ENCODE measurements at places on chromosomes 2 and 18.

GRCh38 chr2:230957756-230958391 is 32.8 kb upstream of the GPR55 start:
- DNase-seq = no peak

DNA sequence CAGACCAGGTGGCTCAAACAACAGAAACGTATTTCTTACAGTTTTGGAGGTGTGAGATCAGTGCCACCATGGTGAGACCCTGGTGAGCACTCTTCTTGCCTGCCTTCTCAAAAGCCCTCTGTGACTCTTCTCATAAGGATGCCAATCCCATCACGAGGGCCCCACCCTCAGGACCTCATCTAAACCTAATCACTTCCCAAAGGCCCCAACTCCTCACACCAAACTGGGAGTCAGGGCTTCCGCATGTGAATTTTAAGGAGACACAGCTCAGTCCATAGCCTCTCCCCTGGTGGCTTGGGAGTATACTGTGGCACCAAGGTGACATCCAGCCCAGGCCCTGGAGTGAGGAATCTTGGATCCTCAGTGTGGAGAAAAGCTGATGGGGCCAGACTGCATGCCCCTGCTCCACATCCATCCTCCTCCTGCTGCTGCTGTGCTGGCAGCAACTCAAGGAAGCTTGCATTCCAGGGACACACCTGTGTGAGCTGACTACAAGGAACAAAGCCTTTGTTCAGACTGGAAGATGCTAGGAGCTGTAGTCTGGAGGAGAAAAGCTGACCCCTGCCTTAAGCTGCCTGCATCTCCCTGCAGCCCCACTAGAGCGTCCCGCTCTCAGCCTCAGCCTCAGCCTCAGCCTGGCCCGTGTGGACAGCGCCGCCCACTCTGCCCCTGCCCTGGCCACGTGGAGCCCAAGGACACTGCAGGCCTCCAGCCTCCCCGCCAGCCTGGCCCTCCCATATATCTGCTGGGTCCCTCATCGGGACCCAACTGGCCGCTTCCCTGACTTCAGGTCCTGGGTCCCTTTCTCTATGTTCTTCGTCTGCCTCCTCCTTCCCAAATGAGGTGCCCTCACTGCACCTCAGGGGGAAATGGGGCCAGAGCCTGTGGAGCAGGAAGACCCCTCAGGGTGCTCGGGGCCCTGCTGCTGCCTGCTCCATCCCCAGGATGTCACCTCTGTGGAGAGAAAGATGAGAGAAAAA is 87.8 kb upstream of the RAB6C start:
- no peak for DNase-seq

DNA sequence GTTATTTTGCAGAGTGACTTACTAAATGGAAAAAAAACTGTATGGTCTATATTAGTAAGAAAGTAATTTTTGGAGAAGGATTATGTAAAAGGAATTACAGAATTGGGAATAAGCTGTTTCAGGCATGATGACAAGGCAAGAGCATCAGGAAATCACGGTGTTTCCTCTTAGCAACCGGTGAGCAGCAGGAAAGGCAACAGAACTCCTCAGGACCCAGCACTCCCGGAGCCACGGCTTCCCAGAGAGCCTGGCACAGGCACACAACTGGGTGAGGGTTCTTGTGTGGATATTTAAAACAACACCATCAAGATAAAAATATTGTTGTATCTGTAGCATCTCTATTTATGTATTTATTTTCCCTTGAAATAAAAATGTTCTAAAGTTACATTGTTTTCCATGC is 34.4 kb downstream of the CYP27C1 start:
- DNase-seq = no peak

DNA sequence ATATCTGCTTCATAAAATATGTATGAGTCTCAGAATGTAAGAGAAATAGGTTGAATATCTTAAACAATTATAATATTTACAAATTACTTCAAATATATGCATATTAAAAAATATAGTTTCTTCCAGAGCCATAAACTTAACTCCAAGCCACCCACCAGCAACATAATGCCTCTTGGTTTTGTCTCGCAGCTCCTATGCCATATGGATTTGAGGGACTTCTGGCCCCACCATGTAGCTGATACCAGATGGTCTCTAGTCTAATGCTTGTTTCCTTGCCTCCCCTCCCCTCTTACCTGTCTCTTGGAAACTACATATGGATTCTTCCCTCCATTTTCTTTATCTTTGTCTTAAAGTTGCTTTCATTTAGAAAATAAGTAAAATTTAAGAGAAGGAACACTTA is 114.3 kb downstream of the GCA start:
- no peak for DNase-seq

GRCh38 chr2:207251022-207251421 is 85.3 kb upstream of the KLF7 start:
- no peak for DNase-seq

DNA sequence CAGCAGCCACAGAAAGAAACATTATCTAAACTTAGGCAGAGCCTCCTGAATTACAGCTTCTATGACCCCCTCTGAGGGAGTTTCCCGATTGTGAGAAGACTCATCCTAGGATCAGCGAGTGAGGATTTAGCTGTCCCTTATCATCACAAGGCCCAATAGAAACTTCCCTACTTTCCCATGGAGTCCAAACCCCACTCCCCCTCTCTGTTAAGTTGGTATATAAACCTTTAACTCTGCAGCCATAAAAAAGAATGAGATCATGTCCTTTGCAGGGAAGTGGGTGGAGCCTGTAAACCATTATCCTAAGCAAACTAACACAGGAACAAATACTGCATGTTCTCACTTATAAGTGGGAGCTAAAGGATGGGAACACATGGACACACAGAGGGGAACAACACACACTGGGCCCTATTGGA is 78.8 kb downstream of the MYL12B start:
- DNase-seq = no peak

DNA sequence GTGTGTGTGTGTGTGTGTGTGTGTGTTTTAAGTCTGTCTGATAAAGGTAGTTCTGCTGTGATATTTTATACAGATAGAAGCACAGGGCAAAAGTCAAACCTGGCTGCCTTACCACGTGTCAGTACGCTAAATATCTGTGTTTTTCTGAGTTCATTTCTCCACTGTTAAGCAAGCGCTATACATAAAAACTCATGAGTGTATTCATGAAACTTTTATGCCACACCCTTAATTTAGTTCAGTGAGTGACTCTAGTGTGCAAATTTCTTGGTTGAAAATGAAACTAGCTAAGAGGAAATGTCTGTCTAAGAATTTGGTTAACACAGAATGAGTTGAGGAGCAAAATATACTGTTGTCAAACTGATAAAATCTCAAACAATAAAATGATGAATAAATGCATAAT is 11.2 kb downstream of the CASP10 start:
- no peak for DNase-seq

- DNase-seq = no peak
Measured at GRCh38 chr18:43180814-43181213, 65.3 kb upstream of the RIT2 start.

DNA sequence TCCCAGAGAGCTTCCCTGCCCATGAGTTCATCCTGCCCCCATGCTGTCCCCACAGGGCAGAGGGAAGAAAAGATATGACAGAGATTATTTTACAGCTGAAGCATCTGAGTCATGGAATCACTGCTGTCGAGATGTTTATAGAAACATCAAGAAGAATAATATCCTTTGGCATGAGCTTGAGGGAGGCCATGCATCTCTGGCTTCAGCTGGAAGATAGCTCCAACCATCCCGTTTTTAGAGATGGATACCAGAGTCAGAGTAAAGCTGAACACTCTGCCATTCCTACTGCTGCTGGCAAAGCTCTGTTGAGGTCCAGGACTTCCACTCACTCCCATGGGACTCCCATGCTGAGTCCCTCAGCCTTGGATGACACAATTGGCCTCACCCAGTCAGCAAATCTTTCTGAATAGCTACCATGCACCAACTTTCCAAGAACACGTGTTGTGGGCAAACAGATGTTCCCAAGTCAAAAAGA is 167.8 kb downstream of the TTC32 start:
- peak; percentile 55 for DNase-seq

DNA sequence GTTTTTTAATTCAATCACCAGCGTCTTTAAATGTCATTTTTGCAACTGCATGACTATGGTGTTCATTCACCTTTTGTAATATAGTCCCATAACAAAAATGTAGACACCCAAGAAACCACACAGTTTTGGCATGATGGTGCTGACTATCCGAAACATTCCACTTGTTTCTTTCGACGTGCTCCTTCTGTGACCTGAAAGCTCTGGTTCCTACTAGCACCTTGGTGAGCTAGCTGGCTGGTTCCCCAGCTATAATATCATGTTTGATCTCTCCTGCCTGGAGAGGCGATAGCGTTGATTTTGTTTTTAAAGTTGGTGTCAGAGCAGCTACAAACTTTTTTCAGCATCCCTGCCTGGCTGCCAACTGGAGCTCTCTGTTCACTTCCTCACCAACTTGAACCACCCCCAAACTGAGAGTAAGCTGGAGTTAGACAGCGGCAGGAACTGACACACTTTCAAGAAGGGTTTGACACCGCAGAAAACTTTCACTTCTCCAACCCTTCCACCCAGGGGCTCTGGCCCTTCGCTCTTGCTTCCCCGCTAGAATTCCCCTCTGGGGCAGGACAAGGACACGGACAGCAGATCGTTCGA is 1.1 kb downstream of the ATAD2B start:
- peak; percentile 66 for DNase-seq

- no peak for DNase-seq
Measured at GRCh38 chr2:159828738-159829137, 30.7 kb upstream of the CD302 start.

GRCh38 chr2:216517447-216518225 is 19.0 kb downstream of the RPL37A start:
- DNase-seq = no peak

DNA sequence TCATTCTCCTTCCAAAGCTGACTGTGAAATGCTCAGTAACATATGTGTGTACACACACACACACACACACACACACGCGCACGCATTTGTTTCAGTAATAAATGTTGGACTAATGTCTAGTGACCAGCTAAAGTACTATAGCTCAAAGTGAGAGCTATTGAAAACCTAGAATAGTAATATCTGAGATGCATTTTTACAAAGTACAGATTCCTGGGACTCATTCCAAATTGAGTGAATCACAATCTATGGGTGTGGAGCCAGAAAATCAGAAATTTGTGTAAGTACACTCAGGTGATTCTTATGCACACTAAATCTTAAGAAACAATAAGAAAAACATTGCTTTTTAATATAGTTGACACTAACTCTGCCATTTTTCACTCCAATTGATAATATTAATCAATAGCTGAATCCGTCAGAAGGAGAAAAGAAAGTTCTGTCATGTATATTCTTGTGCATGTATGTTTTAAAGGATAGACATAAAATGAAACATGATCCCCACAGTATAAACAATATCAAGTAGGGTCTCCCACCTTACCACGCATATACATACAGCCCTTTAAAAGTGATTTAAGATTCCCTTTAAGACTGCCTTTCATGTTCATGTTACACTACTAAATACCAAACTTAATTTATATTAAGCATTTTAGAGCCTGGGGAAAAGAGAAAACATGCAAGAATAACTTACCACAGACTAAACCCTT is 123.5 kb downstream of the ATAD2B start:
- DNase-seq = peak; percentile 9

DNA sequence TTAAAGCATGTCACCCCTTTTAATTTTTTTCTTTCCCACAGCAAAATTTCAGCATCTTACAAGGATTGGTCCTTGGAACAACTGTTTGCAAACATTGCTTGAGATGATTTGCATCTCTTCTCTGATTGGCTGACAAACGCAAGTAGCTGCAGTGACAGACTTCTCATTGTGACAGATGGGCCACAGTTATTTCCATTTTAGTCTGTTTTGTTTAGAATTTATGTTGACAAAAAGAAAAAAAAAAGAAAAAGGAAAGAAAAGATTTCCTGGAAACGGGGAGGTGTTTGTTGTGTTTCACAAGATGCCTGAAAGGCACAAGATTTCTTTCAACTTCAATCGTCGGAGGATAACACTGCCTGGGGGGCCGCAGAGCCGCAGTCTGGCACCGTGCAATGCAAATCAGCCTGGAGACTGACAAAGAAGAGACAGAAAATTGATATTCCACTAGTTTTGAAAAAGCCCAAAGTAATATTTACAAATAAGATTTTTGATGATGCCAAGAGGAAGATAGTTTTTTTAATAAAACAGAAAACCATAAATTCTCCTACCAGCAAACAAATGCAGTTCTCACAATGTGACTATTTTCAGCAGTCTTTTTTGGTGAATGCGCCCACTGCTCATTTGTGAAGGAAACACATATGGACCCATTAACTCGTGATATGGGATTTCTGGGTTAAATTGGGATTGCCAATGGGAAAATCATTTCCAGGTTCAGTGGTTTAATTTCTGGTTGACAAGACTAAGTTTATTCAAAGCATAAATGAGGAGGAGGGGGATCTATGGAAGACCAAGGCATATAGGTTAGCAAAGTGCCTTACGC is 296.2 kb upstream of the SMIM21 start:
- no peak for DNase-seq

DNA sequence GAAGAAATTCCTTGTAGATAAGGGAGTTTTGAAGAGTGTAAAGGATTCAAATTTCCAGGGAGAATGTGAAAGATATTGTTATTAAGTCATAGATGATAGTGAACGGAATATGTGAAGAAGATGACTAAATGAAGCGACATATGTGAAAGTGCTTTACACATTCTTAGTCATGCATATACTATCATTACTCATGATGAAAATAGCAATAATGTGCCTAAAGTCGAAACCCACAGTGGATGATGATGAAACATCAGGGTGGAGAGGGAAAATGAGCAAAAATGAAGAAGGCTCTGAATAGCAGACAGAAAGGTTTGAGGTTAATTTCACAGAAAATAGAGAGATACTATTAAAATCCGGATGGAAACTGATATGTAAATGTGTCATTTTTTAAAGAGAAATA is 1237.1 kb downstream of the LRP1B start:
- DNase-seq = peak; percentile 3

GRCh38 chr18:75556841-75557240 is 129.3 kb upstream of the SMIM21 start:
- no peak for DNase-seq

- DNase-seq = peak; percentile 32
Measured at GRCh38 chr2:110674620-110675555, 3.0 kb downstream of the BUB1 start.

GRCh38 chr2:23434721-23435121 is 49.7 kb downstream of the KLHL29 start:
- no peak for DNase-seq

- DNase-seq = no peak
Measured at GRCh38 chr2:241053576-241054251, 48.4 kb downstream of the MTERF4 start.

GRCh38 chr18:12960853-12961397 is 13.1 kb downstream of the SEH1L start:
- DNase-seq = no peak

GRCh38 chr2:178397002-178397605 is 53.9 kb downstream of the PRKRA start:
- DNase-seq = peak; percentile 57

- no peak for DNase-seq
Measured at GRCh38 chr2:73301636-73302035, 8.3 kb upstream of the EGR4 start.
